Osteocyte (in vitro differentiated cells): ENCODE measurements at places on chromosomes 16 and 17. TPM values are rescaled to one million over a fixed set of nuclear protein-coding genes. Genes with fewer than 3 reads are reported as not detected.

- peak within 1 kb of the TSS; percentile 40 for H3K4me3 ChIP-seq
- H3K4me1 ChIP-seq = peaks cover 31% of the 10 kb centered on the region
- DNase-seq = no peak
- peak within 1 kb of the TSS; percentile 60 for H3K27ac ChIP-seq
- H3K36me3 ChIP-seq = no peaks in the 10 kb centered on the region
- H3K27me3 ChIP-seq = no peaks in the 10 kb centered on the region
These were observed at the start of gene NHLRC4 for GRCh38 chr16:566475-567372. Gene NHLRC4 (plus strand): TSS chr16:567005. CDS start chr16:568048, 1,043 bp downstream.

DNA sequence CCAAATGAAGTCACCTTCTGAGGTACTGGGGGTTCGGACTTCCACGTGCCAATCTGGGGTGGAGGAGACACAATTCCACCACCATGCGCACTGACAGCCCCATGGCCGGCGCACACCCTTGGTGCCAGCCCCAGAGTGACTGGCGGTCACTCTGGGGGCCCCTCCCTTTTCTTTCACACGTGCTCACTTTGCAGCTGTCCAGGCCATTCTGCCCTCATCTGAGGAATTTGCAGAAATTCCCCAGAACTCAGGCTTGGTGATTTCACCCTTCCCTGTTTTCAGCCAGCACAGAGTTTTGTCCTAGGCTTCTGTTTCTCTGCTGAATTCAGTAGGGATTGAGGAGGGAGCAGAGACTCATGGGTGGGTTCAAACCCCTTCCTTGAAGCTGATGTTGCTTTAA, 54.8 kb downstream of the CDRT4 start:
- H3K27me3 ChIP-seq = no peaks in the 10 kb centered on the region
- H3K27ac ChIP-seq = no peak overlapping the region
- DNase-seq = no peak
- H3K36me3 ChIP-seq = peaks cover 3% of the 10 kb centered on the region
- H3K4me3 ChIP-seq = no peak overlapping the region
- H3K4me1 ChIP-seq = peaks cover 52% of the 10 kb centered on the region

DNA sequence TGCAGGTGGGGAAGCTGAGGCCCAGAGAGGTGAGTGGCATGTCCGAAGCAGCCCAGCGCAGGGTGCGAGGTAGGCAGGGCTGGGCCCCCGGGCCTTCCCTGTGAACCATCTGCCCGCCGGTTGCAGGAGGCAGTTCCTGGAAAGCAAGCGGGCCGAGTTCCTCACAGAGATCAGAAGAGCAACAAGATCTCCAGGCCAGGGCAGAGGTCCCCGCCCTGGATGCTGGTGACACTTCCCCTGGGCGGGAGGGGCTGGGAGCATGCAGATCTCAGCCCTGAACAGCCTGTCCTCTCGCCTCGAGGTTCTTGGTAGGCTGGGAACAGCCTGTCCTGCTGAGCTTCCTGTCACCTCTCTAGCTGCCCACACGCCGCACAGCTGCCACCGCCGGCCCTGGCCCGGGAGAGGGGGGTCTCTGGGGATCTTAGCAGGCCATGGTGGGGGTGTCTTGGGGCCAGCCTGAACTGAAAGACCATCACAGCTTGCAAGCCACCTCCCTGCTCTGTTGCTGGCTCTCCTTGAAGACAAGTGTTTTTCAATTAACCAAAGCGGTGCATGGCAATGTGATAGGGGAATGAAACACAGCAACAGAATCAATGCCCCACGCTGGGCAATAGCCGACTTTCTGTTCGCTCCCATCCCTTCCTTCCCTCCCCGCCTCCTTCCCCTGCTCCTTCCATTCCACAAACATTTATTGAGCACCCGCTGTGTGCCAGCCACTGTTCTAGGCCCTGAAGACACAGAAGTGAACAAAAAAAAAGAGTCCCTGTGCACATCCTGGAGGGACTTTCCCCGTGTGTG, 31.7 kb downstream of the SOCS1 start:
- no peak overlapping the region for H3K27ac ChIP-seq
- peaks cover 8% of the 10 kb centered on the region for H3K4me1 ChIP-seq
- no peak overlapping the region for H3K4me3 ChIP-seq
- no peaks in the 10 kb centered on the region for H3K36me3 ChIP-seq

The GNGT2 gene
- not detected in 2 replicates for total RNA-seq

DNA sequence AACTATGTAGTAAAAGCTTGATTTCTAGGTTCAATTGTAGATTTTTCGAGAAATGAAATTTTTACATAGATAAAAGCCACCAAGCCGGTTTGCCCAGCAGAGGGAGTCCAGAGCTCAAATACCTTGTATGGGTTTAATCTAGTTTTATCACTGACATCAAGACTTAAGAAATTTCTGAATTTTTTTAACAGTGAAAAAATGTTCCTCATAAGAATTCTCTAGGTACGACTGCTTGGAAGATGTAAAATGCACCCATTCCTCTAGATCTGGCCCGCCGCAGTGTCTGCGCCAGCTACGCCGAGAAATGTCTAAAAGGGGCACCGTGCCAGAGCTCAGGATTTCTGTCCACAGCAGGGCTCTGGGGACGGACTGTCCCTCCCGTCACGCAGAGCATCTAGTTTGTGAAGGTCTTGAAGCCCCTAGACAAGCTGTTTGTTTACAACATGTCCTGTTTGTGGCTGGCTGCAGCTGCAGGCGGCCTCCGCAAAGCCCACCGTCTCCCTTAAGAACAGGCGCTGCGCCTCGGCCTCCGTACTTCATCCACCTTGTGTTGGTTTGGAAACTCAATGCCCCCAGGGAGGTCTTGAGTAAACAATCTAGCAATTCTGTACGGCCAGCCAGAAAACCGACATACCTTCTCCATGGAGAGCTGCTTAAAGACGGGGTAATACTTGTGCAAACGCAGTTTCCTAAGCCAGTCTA, 24.8 kb downstream of the MAP1LC3B start:
- H3K27ac ChIP-seq = peak overlapping the region; percentile 38
- no peak for DNase-seq
- H3K4me3 ChIP-seq = no peak overlapping the region

GRCh38 chr16:68265078-68265920, 973 bp downstream of the SLC7A6 start:
- no peaks in the 10 kb centered on the region for H3K27me3 ChIP-seq
- H3K36me3 ChIP-seq = peaks cover 1% of the 10 kb centered on the region
- H3K27ac ChIP-seq = peak overlapping the region; percentile 98

The CLEC19A gene
- total RNA-seq = not detected in 2 replicates

The SEPTIN1 gene
- 1.5 and 2.0 TPM in 2 replicates for total RNA-seq

GRCh38 chr17:71849783-71850768, 270.7 kb upstream of the SOX9 start:
- no peak for DNase-seq
- no peaks in the 10 kb centered on the region for H3K4me1 ChIP-seq
- no peaks in the 10 kb centered on the region for H3K36me3 ChIP-seq
- H3K27ac ChIP-seq = no peak overlapping the region
- H3K4me3 ChIP-seq = no peak overlapping the region
- H3K27me3 ChIP-seq = no peaks in the 10 kb centered on the region

The TEX14 gene
- total RNA-seq = 0.13 and 0.27 TPM in 2 replicates

- H3K4me1 ChIP-seq = peaks cover 62% of the 10 kb centered on the region
- peaks cover 21% of the 10 kb centered on the region for H3K36me3 ChIP-seq
- H3K27me3 ChIP-seq = peaks cover 3% of the 10 kb centered on the region
- DNase-seq = no peak
These were observed 11.7 kb downstream of the C1QTNF1 start for GRCh38 chr17:79035686-79036085.

DNA sequence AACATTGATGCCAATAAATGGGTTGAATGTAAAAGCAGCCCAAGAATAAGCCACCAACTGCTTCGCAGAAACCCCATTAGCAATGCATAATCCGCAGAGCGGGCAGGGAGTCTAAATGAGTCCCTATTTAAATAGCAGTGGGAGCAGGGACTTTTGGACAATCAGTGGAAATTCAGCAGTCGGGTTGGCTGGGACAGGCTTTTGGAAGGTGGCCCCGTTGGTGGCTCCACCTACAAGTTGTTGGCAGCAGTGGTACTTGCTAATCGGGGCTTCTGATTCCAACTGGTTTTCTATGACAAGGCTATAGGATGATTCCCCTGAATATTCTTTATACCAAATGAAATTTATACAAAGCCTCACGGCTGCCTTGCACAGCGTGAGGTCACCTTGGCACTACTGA, 86.3 kb downstream of the WDR59 start:
- H3K36me3 ChIP-seq = peaks cover 43% of the 10 kb centered on the region
- H3K27me3 ChIP-seq = no peaks in the 10 kb centered on the region
- no peak overlapping the region for H3K4me3 ChIP-seq
- H3K27ac ChIP-seq = no peak overlapping the region
- no peak for DNase-seq
- peaks cover 11% of the 10 kb centered on the region for H3K4me1 ChIP-seq

- no peak for DNase-seq
- H3K27me3 ChIP-seq = peaks cover 15% of the 10 kb centered on the region
- H3K36me3 ChIP-seq = no peaks in the 10 kb centered on the region
- no peak overlapping the region for H3K27ac ChIP-seq
These were observed 592 bp upstream of the ZNF385C start for GRCh38 chr17:42098730-42099399.

The TRPV3 gene
- 0.08 and 0.50 TPM in 2 replicates for total RNA-seq

GRCh38 chr17:13129356-13129755, 111.5 kb upstream of the ELAC2 start:
- no peak overlapping the region for H3K27ac ChIP-seq
- H3K36me3 ChIP-seq = no peaks in the 10 kb centered on the region
- peaks cover 5% of the 10 kb centered on the region for H3K27me3 ChIP-seq
- H3K4me1 ChIP-seq = no peaks in the 10 kb centered on the region
